Neuronal stem cell (in vitro differentiated cells): ENCODE measurements at places on chromosomes 2 and 18.

GRCh38 chr18:59129951-59130703, 9.6 kb upstream of the SEC11C start:
- DNase-seq = no peak

DNA sequence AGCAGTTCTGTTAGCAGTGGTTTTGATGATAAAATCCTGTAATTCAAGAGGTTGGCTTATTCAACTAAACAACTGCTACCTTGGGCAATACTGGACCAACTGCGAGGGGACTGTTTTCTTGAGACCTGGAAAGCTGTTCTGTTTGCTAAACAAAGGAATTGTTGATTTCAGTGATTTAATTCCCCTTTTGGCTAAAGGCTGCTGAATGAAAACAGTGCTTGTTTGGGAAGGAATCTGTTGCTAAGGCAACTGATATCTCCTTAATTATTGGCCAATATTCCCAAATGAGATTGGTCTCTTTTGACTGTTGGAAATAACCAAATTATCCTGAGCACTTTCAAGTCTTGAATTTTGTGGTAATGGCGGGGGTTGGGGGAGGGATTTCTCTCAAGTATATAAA, 136.8 kb downstream of the CAMKMT start:
- DNase-seq = no peak

GRCh38 chr2:191927319-191927867, 80.5 kb upstream of the CAVIN2 start:
- no peak for DNase-seq

DNA sequence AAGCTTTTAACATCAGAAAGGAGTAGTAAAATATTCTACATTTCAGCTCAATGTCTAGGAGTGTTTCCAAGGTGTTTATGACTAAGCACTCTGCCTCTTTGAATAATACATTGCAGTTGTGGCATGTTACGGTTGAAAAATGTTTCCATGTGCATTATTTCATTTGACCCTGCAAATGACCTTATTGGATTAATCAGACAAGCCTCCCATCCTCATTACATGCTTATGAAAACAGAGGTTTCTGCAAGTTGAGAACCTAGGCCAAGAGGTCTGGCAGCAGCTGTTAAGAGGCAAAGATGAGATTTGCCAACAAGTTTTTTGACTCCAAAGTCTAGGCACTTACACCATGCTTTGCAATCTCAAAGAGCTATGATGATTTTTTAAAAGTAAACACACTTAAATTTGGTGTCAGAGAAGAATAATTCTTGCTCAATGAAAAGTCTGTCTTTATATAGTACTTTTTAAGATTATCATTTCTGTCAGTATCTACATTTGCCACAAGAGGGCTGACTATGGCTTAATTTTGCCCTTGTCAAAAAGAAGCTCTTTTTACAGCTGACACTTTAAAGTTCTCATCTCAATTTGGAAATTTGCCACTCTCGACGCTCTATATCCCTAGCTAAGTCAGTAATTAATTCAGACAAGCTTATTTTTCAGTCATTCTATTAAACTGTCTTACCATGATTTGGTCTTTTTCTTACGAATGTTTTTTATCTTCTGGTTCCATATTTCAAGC, 260.6 kb downstream of the PAX3 start:
- no peak for DNase-seq

GRCh38 chr2:204725693-204726360, 180.6 kb downstream of the PARD3B start:
- DNase-seq = no peak

- DNase-seq = no peak
Observed at GRCh38 chr2:223262946-223263345, 211.0 kb downstream of the KCNE4 start.

GRCh38 chr2:205579335-205579734, 103.0 kb upstream of the NRP2 start:
- no peak for DNase-seq
